ENCODE measurements at places on chromosomes 11 and 22.

GRCh38 chr11:95556342-95557163 is 233.0 kb downstream of the FAM76B start:
- no peak for DNase-seq

GRCh38 chr22:35608088-35608487 is 9.0 kb downstream of the MB start:
- DNase-seq, result no peak

DNA sequence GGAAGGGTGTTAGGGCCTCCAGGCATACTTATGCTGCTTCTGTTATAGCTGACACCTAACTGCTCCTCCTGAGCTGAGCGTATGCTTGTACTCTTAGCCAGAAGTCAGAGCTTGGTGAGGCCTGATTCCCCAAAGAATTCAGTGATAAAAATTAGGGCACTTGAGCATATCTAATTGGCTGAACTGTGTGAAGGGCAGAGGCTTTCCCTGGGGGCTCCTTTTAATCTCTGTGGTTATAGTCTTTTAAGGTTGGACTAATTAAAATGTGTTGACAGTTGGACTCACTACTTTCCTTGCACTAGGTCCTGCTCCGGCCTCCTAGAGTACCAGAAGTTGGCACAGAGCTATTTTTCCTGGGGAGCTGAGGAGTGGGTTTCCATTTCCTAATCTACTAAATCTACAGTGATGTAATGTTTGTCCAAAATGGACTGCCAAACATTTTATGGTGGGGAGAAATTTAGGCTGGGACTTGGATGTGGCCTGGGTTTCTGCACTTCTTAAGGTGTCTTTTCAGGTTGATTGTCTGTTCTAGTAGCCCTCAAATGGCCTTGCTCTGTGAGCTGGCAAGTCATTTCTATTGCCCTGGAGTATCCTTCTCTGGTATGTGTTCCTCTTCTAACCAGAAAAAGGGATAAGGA is 18.4 kb downstream of the STIM1 start:
- DNase-seq, result no peak

- DNase-seq, result no peak
Observed at GRCh38 chr11:61270354-61271076, 24.6 kb downstream of the VWCE start.

DNA sequence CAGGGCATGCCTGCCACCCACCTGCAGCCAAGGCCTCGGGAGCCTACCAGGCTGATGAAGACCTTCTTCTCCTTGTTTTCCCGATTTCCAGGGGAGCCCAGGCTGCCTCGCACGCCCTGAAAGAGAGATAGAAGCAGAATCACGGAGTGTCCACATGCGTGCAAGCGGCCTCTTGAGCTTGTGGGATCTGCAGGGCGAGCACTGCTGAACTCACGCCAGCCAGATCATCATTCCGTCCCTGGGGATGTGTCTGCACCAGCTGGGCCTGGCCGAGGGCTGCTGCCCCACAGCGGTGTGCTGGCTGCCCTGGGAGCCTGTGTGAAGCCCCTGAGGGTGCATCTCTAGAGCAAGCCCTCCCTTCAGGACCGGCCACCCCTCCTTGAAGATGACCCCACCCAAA is 17.9 kb downstream of the USH1C start:
- no peak for DNase-seq
